Caki2 (cell line): ENCODE measurements at places on chromosomes 2 and 18. TPM values are rescaled to one million over a fixed set of nuclear protein-coding genes. Genes with fewer than 3 reads are reported as not detected.

NT5DC4 gene
- not detected in 2 replicates for total RNA-seq

TACR1 gene
- total RNA-seq: not detected in 2 replicates

DSC1 gene
- not detected in 2 replicates for total RNA-seq

- DNase-seq: no peak
These were observed 173.5 kb downstream of the UBE2E3 start for GRCh38 chr2:181153886-181154285.

DNA sequence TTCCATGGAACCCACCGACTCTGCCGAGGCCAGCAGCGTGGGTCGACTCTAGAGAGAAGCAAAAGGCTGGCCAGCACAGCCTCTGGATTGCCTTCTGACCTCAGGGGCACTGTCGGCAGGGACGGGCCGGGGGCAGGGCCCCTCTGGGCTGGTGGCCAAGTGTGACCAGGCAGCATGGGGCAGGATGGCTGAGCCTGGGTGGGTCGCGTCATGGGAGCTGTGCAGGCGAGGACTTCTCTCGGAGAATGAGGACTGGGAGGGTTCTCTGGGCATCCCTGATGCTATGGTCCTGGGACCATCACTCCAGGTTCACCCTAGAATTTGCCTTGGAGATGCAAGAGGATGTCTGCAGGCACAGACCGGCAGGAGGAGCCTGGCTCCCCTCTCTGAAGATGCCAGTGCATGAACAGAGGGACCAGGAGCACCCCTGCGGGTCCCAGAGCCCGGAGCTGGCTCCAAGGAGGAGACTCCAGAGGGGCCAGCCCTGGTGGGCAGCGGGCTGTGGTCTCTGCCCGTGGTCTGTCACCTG, 289.2 kb downstream of the NDUFA10 start:
- DNase-seq: no peak
